ENCODE measurements at places on chromosomes 16 and 17.
A peak's percentile ranks its signal among the peaks of the same experiment; 100 is the strongest.

GRCh38 chr16:12078405-12079280, 102.1 kb downstream of the SNX29 start:
- DNase-seq, result no peak

- DNase-seq, result peak; percentile 65
Observed at GRCh38 chr17:73588891-73589290, 55.4 kb downstream of the SDK2 start.

- DNase-seq, result peak; percentile 63
Observed at GRCh38 chr16:29675811-29676643, 3.0 kb upstream of the QPRT start.

DNA sequence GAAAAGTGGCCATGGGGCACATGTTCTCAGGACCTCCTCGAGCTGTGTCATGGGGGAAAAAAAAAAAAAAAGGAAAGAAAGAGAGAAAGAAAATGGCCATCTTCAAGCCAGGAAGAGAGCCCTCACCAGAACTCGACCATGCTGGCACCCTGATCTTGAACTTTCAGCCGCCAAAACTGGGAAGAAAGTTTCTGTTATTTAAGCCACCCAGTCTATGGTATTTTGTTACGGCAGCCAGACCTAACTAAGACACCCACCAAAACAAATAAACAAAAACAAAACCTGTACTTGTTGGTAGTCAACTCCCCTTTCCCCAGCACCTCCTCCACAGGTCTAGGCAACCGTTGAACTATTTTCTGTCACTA, 26.1 kb upstream of the SLC13A2 start:
- DNase-seq, result no peak

GRCh38 chr16:83899272-83899897, 470 bp downstream of the MLYCD start:
- peak; percentile 77 for DNase-seq

GRCh38 chr16:87689956-87690465, 75.8 kb downstream of the KLHDC4 start:
- no peak for DNase-seq

DNA sequence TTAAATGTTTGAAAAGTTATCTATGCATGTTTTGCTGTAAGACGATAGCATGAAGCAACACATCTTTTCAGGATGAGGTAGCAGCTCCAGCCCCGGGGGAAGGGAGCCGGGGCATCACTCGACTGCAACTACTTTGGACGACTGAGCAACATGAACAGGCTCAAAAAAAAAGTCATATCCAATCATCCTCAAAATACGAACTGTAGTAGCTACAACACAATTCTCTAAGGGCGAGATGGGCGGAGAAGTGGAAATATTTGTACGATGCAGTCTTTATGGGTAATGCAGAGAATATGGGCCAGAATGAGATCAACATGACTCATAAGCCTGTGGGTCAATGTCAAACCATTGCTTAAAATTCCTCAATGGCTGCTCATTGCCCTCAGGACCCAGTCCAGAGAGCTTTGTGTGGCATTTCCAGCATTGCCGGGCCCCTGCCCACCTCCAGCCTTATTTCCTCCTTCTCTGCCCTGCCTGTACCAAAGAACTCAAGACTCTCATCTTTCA, 17.7 kb upstream of the SMURF2 start:
- peak; percentile 86 for DNase-seq

DNA sequence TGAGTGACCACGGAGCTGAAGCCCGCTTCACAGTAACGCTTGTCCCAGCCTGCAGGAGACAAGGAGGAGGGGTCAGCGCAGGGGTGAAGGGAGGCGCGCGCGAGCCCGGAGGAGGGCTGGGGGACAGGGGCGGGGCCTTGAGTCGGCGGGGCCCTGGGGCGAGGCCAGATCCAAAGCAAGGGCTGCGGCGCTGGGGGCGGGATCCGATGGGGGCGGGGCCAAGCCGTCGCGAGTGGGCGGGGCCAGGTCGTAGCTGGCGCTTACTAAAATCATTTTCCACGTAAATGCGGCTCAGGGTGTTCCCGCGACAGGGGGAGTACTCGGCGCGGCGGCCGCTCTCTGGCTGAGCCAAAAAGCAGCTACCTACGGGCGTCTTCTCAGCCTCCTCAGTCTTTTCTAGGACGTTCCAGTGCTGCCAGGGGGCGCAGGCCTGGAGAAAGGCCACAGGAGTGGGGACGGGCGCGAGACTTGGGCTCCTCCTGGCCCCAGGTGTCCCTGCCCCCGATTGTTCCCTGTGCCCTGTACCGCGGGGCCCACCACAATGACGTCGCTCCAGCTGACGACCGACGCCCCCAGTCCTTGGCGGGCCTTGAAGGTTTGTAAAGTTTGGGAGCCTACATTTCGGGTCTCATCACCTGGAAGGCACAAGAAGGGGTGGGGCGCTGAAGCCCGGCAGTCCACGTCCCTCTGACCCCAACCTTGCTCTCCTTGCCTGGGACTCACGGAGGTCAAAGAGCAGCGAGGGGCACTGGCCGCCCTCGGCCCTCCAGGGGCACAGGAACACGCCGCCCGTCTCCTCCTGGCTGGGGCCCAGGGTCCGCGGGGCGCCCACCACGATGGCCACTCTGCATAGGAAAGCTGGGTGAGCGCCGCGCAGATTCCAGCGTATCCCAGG, 3.9 kb downstream of the ITGA2B start:
- peak; percentile 95 for DNase-seq
